SK-N-DZ (cell line): ENCODE measurements at places on chromosomes 5 and 9.

DNA sequence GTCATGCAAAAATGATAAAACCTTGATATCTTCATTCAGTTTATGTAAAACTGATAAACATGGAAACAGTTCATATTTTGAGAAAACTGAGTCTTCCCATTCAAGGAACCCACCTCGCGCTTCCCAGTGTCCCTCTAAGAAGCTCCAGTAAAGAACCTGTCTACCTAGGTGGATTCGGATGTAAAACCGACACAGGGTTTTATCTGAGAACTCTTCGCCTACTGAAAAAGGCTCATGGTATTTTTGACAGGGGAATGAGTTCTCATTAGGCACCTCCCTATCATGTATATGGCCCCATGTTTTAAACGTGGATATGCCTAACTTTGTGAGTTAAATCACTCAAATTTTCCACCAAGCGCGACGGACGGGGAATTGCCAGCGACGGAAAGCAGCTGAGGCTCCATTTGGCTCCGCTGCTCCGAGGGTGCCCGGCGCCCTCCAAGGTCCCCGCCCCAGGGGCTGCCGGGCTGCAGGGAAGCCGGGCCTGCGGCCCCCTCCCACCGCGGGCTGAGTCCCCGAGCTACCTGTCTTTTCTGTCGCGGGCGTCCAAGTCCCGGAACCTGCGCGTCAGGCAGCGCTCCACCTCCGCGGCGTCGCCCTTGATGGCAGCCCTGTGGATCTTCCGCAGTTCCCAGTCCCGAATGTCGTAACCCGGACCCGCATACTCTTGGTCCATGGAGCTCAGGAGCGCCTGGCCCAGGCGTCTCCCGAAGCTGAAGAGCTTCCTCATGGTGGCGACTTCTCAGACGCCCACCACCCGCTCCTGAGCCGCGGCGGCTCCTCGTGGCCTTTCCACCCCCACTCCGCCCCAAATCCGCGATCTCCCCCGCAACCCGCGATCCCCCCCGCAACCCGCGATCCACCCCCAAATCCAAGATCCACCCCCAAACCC lies 594 bp downstream of the ANKRD18A start:
- DNase-seq = peak; percentile 43

- DNase-seq = no peak
Measured at GRCh38 chr5:180720486-180720885, 19.4 kb downstream of the OR2Y1 start.

DNA sequence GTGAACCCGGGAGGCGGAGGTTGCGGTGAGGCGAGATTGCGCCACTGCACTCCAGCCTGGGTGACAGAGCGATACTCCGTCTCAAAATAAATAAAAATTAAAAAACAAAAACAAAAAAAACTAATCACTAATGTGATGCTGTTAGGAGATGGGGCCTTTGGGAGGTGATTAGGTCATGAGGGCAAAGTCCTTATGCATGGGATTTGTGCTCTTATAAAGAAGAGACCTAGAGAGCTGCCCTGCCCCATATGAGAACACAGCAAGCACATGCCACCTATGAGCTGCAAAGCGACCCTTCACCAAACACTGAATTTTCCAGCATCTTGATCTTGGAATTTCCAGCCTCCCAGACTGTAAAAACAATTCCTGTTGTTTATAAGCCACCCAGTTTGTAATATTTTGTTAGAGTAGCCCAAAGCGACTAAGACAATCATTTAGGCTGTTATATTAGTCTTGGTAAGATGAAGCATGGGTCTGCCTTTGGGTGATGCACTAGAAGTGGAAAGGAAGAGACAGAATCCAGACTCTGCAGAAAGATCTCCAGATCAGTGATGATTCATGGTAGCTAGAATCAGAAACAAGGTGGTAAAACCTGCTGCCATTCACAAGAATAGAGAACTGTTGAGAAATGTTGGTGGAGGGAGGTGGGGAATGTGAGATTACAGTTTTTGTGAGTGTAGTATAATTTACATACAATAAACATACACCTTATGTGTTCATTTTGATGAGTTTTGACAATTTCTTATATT lies 26.2 kb downstream of the GPR21 start:
- DNase-seq = no peak

DNA sequence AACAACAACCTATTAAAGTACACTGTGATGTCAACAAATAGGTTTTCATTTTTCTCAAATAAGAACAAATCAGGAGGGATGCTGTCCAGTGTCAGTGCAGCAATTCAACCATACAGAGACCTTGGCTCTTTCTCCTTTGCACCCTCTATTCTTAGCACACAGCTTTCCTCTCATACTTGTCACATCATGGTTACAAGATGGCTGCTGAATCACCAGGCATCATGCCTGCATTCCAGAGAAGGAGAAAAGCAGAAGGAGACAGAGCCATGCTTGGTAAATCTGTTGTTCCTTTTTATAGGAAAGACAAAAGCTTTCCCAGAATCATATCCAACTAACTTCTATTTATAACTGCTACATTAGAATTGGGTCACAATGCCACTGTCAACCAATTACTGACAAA lies 124.7 kb upstream of the VLDLR start:
- no peak for DNase-seq

GRCh38 chr5:151740958-151741373 lies 17.5 kb downstream of the ATOX1 start:
- DNase-seq = no peak

DNA sequence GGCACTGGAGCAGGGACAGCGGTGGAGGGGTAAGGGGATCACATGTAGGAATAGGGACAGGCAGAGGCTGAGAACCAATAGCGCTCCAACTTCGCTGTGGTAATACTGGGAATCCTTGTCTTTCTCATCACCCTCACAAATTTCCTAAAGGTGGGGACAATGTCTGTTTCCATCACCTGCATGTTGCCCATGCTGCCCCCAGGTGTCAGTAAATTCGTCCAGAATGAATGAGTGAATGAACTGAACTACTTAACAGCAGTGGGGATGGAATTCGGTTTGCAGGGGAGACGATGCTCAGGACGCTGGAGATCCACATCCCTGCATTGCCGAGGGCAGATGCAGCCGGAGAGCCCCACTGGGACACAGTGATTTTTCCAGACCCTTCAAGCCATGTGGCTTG lies 129.9 kb downstream of the PDZD2 start:
- DNase-seq = no peak

- no peak for DNase-seq
Measured at GRCh38 chr5:164303646-164304215, 798.3 kb downstream of the MAT2B start.

DNA sequence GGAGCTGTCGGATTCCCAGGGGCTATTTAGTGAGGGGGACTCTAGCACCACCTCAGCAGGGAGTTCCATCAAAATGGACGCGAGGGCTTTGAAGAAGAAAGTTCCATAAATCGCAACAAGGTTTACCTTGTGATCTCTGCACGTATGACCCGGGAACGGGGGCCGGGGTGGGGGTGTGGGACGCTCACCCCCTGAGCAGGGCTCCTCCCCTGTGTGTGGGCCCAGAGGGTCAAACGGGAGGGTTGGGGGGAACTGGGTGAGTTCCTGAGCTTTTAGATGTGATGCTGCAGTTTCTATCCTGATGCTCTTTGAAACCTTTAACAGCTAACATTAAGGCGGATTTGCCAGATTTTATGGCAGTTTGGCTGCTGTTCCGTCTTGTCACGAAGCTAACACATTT lies 18.9 kb upstream of the LRRC14B start:
- DNase-seq = no peak

DNA sequence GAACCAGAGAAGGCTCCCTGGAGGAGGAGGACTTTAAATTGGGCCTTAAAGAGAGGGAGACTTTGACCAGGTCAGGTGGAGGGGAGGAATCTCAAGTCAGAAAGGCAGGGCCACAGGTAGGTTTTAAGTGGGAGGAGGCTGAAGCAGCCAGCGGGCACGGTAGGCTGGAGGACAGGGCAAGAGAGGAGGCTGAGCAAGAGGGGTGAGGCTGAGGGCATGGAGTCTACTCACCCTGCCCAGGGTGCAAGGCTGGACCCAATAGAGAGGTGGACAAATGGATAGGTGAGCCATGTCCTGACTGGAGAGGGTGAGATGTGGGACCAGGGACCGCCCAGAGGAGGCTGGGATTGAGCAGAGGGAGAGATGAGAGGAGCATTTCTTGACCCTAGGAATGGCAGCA lies 25.6 kb upstream of the TRIM14 start:
- DNase-seq = no peak

GRCh38 chr9:129995409-129996160 lies 47.4 kb downstream of the FNBP1 start:
- DNase-seq = no peak

- no peak for DNase-seq
Measured at GRCh38 chr9:105439428-105439827, 8.4 kb upstream of the FSD1L start.

GRCh38 chr9:109166171-109166770 lies 778 bp downstream of the FRRS1L start:
- no peak for DNase-seq

GRCh38 chr9:18327121-18327520 lies 146.8 kb upstream of the ADAMTSL1 start:
- DNase-seq = no peak

DNA sequence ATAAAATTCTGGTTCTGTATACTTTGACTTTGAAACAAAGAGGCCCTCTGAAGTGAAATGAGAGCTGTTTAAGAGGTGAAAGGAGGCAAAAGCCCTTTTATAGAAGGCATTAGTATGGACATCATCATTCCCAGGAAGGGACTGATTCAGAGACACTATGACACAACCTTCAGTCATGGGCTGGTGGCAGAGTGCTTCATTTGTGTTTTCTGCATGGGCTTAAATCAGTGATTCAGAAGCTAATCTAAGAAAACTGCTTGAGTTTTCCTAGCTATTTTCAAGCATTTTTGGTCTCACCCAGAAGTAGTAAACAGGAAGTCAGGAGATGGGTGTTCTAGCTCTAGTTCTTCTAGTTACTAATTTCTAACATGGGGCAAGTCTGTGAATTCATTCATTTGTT lies 288.9 kb downstream of the TRPM3 start:
- no peak for DNase-seq

DNA sequence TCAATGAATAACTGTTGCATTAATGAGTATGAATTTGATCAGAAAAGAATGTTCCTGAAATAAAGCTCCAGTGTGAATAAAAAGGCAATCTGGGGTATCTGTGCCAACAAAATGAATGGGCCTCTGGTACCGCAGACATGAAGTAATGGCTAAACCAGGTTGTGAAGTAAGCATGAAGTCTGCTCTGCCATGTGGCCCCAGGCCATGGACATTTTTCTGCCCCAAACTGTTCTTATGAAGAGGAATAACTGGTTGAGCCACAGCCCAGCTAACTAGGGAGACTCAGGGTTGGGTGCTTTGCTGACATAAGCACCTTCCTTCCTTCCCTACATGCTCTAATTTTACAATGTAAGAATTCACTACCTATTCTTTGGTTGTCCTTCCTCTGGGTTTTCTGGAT lies 147.4 kb upstream of the LRRTM2 start:
- DNase-seq = no peak

DNA sequence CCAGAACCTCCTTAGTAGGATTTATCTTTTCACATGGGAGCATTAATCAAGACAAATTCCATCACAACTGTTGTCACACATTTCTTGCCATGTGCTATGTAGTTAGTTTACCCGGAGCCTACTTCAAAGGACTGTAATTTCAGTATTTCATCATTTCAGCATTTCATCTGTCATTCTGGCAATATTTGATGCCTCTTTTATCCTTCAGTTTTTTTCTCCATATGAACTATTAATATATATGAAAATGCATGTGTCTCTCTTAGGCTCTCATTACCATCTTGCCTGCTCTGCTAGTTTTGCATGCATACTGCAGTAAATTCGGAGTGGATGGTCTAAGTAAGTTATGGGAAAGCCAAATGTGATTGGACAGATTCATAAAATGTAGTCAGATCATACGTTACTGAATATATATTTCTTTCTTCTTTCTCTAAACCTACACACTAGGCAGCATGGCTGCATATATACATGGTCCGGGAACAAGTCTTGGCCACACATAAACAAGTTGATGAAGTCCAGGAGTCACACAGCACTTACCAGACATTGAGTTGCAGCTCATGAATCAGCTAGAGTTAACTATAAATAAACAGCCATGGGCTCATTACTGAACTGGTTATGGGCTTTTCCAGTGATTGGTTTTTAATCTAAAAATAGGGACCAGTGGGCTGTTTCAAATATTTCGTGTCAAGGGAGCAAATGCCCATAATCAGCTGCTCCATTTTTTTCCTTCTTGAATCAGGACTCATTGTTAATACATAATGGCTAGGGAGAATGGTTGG lies 46.6 kb downstream of the SPATA31D1 start:
- DNase-seq = no peak

GRCh38 chr5:135153259-135153658 lies 119.2 kb upstream of the PITX1 start:
- no peak for DNase-seq

GRCh38 chr9:72577212-72577753 lies 55.9 kb downstream of the TMC1 start:
- no peak for DNase-seq

DNA sequence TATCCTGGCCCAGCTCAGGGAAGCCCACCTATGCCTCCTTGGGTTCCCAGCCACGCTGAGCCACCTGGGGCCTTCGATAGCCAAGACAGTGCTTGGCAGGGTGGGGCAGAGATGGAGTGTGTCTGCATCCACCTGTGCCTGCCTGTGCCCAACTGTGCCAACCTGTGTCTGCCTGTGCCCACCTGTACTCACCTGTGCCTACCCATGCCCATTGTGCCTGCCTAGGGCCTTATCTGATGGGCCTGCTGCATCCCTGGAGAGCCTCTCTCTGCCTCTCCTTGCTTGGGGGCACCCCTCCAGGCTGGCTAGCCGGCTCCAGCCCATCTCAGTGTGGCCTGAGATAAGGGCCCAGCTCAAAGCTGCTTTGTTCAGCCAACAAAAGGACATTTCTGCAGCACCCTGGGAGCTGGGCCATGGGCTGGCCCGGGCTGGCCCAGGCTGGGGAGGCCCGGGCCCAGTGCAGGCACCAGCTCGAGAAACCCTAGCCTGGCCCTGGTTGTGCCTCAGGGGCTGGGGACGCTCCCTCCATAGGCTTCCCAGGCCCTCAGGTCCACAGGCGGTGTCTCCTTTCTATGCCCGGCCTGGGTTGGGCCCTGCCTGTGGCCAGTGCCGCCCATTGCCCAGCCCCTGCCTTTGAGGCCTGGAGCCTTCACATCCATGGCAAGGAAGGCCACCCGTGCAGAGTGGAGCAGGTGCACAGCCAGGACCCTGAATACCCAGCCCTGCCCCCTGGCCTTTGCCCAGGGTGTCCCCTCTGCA lies 37.3 kb upstream of the NOTCH1 start:
- no peak for DNase-seq

DNA sequence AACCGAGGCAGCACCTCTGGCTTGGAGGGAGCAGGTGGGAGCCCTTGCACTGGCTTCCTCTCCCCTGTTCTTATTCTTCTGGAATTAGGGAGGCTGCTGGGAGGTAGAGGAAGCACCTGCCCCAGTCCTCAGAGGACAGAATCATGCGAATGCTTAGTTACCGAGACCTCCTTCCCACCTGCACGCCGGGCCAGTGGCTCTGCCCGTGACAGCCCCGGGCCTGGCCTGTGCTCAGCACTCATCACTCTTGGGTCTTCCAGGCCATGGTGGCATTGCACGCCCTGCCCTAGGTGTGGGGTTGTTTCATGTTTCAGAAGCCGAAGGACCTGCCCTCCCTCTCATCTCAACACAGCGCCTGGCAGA lies 45.3 kb upstream of the NKD2 start:
- no peak for DNase-seq
